ENCODE measurements at places on chromosomes 11 and 22.

DNA sequence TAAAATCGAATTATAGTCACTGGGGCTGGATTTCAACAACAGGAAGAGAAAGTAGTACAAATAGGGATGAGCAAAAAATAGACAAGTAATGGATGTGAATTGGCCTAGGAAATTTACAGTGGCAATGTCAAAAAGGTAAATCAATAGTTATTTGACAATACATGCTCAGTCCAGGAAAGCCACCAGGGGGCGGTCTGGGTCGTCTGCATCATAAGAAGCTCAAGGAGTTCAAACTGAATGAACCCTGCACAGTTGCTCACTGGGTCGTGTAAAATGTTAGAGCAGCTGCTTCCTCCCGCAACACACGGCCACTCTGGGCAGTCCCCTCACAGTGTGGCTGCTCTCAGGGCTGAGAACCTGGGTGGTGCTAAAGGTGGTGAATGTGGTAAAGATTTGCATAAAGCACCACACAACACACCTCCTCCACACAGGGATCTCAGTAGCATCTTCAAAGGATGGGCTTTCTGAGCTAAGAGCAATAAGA lies 85.9 kb downstream of the ZNF280B start:
- peak; percentile 63 for DNase-seq

DNA sequence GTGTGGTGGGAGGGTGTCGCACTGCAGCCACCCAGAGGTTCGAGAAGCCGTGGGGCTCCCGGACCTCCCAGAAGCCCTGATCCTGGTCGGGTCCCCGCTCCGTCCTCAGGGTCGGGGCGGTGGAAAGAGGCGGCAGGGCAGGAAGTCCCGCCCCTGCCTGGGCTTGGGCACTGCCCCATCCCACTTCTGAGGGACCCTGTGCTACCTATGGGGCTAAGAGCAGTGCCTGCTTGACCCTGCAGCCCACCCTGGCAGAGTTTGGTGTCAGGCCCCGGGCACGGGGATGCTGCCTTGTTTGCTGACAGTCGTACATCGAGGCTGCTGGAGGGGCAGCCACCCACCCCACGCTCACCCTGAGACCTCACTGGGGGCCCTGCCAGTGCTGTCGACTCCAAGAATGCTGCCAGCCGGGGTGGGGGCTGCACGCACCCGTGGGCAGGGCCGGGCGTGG lies 19.4 kb downstream of the RNH1 start:
- no peak for DNase-seq

DNA sequence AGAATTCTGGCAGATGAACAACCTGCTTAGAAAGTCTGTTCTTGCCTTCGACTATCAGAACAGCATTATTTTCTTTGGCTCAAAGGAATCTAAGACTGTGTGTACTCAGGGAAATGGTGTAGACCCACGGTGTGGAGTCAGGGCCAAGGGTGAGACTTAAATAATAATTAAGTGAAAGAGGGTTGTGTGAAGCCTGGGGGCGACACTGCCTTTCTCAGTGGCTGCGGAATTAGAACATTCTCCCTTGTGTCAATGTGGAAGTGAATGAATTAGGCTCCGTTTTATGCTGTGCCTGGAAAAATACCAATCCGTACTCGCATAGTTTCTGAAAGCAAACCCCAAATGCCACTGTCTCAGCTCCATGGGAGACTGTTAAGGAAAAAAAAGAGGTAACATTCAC lies 50.7 kb downstream of the NAV2 start:
- no peak for DNase-seq

- peak; percentile 23 for DNase-seq
Observed at GRCh38 chr11:63670433-63671321, 499 bp downstream of the ATL3 start.

GRCh38 chr11:7759010-7759409 lies 37.7 kb downstream of the OR5P2 start:
- DNase-seq, result no peak

- DNase-seq, result no peak
Observed at GRCh38 chr11:113189909-113190667, 124.3 kb upstream of the TTC12 start.

DNA sequence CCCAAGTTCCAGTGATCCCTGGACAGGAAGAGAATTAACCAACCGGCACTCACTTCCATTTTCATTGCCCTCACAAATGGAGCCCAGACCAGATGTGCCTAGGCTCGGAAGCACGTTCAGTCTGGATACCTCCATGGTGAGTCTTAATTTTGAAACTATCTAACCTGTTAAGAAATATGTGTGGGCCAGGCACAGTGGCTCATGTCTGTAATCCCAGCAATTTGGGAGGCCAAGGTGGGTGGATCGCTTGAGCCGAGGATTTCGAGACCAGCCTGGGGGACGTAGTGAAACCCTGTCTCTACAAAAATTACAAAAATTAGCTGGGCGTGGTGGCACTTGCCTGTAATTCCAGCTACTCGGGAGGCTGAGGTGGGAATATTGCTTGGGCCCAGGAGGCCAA lies 31.5 kb downstream of the MCAM start:
- DNase-seq, result no peak

- no peak for DNase-seq
Observed at GRCh38 chr11:86508604-86509587, 134.2 kb downstream of the CCDC81 start.

DNA sequence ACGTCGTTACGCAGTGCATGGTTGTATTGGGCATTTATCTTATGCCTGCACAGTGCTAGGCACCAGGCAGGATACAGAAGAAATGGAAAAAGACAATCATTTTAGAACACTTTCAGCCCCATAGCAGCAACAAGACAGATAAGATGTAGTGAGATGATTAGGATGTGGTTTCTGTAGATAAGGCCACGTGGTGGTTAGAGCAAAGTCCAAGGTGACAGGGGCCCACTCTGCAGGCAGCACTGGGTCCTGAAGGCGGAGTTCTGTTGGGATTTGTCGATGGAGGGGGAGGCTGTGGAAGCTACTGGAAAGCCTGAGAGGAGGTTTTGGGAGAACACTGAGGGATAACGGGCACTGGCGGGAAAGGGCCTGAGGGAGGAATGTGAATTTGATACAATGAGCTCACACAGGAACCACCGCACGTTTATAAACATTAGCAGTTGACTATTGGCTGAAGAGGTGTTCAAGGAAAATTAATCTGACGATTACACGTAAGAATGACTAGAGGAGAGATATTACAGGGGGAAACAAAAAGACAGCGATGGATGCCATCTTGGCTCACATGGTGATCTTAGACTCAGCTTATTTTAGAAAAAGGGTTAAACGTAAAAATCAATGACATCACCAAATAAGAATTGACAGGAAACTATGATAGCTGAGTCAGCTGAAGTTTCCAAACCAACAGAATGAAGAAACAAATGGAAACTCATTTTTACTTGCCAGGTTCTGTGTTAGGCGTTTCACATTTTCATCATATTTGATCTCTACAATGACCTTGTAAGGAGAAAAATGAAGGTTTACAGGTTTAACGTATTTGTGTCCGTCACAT lies 551.0 kb downstream of the OPCML start:
- DNase-seq, result no peak

DNA sequence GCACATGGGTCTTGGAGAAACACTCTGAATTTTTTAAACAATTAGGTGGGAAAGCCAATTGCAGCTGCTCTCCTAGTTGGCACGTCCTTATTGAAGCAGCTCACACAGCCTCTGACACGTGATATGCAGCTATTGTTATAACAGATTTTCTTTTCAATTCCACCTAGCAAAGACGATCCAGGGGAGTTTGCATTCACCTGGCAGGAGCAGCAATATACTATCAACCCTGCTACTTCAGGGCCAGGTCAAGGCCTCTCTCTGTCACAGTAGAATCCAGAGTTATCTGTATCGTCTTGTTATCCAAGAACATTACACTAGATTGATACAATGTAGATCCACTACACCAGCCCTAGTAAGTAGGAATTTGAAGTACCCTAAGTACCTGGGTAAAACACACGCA lies 8.3 kb downstream of the KRTAP5-11 start:
- DNase-seq, result no peak

DNA sequence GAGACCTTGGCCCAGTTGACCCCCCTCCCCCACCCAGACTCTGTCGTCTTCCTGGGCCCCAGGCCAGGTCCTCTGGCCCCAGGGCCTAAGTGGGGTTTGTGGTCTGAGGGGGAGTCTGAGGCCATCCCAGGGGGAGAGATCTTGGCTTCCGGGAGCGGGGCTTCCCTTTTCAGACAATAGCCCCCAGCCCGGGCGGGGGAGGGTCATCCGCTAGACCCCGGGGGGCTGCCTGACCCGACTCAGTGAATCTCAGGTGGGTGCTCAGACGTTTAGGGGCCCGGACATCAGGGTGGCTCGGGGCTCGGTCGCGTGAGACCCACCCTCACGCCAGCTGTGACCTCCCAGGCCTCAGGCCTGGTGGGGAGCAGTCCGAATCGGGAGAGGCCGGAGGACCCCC lies 609 bp downstream of the MAPK11 start:
- DNase-seq, result no peak

Measured in activated CD4-positive, alpha-beta T cell treated with anti-CD3 and anti-CD28 coated beads for 4 hours (primary cell).